Calu3 (cell line): ENCODE measurements at places on chromosomes 2 and 18. TPM values are rescaled to one million over a fixed set of nuclear protein-coding genes. Genes with fewer than 3 reads are reported as not detected.

- DNase-seq = no peak
Measured at GRCh38 chr2:166609183-166609959, 115.3 kb upstream of the SCN7A start.

- peak; percentile 55 for DNase-seq
Measured at GRCh38 chr2:162524192-162524591, 180.3 kb downstream of the GCA start.

ARHGEF33 gene
- 0.34 and 0.71 TPM in 2 replicates for total RNA-seq

DNA sequence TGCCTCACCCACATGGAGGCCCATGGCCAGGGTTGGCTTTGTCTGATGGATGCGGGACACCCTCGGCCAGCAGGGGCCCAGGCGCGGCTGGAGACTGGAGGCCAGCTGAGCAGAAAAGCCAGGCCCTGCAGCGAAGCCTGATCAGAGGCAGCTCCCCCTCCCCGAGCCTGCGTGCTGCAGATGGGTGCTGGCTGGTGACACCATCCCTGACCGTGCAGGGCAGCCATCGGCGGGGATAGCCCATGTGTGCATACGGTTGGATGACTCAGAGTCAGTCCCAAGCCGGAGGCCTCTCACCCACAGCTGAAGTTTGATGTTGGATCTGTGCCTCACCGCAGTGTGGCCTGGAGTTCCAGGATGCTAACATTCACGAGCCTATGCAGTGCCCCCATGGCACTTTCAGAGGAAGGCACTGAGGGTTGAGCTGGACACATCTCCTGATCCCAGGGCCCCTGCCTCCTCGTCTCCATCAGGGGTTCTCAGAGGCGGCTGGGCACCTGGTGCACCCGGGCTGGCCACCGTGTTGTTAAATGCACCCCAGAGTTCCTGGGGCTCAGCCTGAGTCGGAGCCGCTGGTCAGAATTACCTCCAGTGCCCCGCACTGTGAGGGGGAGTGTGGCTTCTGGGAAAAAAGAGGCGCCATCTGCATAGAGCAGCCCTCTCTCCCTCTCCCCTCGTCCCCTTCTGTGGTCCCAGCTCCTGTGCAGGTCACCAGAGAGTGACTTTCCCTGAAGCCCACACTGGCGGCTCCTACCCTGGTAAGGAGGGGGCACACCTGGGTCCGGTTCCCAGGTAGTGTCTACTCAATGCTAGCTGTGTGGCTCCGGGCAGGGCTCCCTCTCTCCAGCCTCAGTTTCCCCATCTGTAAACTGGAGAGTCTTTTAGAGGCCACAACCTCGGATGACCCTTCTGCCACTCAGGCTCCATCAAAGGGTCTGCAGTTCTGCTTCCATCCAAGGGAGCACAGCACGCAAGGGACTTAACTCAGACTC lies 19.4 kb upstream of the KIF1A start:
- DNase-seq = no peak

GRCh38 chr2:180442860-180443644 lies 436.0 kb upstream of the CWC22 start:
- DNase-seq = no peak

DNA sequence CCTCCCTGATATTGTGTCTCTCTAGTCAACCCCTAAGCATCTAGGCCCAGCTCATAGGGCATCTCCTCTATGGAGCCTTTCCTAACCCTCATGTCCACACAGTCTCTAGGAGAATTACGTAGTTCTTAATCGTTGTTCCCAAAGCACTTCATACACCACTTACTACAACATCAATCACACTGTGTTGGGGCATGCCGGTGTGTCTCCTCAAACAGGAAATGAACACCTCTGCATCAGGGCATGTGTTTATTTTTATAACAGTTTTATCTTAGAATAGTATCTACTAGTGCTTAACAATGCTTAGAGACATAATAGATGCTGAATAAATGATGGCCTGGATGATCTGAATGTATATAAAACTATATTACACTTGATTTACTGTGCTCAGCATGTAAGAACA lies 19.7 kb downstream of the CYP1B1 start:
- DNase-seq = no peak

DNA sequence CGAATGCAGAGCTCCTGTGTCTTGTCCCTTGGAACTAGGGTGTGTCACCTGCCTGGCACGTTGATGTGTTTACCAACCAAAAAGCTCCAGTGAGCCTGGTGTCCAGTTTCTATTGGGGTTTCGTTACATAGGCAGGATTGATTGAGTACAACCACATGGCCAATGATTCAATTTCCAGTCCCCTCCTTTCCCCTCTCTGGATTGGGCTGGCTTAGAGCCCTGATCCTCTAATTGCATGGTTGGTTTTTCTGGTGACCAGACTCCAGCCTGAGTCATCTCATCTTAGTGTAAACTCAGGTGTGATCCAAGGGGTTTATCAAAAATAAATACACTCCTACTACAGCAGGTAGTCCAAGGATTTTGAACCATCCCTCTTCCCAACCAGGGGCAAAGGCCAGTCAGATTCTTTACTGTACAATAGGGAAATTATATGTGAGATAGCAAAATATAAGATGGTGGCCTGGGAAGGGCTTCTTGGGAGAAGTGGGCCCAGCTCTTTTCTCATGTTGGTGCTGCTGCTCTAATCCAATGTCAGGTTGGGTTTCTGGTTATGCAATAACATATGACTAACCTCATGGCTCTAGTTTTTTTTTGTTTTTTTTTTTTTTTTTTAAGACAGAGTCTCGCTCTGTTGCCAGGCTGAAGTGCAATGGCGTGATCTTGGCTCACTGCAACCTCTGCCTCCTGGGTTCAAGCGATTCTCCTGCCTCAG lies 64.7 kb upstream of the MGAT5 start:
- DNase-seq = peak; percentile 73
